ENCODE measurements at places on chromosomes 5 and 9. TPM values are rescaled to one million over a fixed set of nuclear protein-coding genes. Genes with fewer than 3 reads are reported as not detected.

Gene PRUNE2
- 187 TPM for total RNA-seq

Gene OR1Q1
- not detected for total RNA-seq

Gene REEP2
- total RNA-seq, result 7.4 TPM

Gene HTR4
- total RNA-seq, result not detected

Gene NUTM2G
- not detected for total RNA-seq

Gene N4BP3
- total RNA-seq, result 1.5 TPM

Gene GMCL2
- total RNA-seq, result not detected

Gene THOC3
- 17.2 TPM for total RNA-seq

Gene ZBTB34
- 13.8 TPM for total RNA-seq

Gene IFNA4
- total RNA-seq, result not detected

Gene CER1
- total RNA-seq, result not detected

Gene RLN1
- not detected for total RNA-seq

Gene ABO
- total RNA-seq, result 0.41 TPM

Gene KLF4
- total RNA-seq, result 20.2 TPM

Gene MCTP1
- total RNA-seq, result 26.7 TPM

Gene CCNO
- total RNA-seq, result 0.67 TPM

Gene ZNF484
- 16.5 TPM for total RNA-seq

Gene LCN12
- total RNA-seq, result 5.4 TPM

DNA sequence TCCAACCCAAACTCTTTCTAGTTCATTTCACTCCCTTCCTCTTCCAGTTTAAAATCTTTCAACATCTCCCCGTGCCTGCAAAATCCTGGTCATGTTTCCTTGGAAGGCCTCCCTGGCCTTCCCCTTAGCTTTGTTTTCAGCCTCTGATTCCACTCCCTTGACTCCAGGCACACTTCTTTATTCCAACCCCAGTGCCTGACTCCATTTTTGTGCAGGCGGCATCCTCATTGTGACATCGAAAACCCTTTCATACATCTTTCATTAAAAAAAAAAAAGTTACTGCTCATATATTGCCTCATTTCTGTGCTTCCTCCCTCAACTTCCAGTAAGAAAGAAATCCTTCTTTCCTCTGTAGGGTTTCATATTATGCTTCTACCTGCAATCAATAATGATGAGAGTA lies 7.1 kb upstream of the TNFSF8 start:
- no peak for DNase-seq

- DNase-seq, result no peak
These were observed 434.7 kb upstream of the DMAC1 start for GRCh38 chr9:8234316-8234715.

- no peak for DNase-seq
These were observed 6.6 kb upstream of the OTULINL start for GRCh38 chr5:14574891-14575508.

DNA sequence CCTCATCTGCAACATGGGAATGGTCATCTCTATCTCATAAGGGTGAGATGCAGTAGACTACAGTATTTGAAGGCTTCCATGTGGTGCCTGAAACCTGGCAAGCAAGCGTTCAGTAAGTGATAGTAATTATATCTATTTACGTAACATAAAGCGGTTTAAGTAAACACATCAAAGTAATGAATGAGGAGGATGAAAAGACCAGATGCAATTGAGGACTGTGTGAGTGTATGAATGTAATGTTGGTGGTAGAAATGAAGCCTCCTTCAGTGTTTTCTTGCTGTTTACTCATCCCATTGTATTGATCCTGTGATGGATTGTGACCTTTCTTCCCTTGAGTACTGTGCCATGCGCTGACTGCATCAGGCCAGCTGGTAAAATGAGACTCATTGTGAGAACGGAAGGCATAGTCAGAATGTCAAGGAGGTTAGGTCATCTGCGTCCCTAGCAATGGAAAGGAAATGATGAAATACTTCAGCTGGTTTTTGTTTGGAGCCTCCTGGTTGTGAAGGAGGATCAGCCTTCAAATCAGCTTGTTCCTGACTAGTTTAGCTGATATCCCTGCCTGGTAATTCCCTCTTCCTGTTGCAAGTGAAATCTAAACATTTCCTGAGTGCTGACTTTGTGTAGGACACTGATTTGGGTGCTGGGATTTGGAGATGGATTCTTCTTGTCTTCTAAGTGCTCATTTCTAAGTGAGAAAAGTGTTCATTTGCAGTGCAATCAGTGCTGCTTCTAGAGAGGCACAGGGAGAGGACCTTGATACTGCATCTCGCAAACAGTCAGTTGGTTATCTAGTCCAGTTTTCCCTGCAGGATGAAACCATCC lies 35.6 kb downstream of the TNFSF8 start:
- DNase-seq, result no peak

- no peak for DNase-seq
These were observed 7.7 kb upstream of the GAS1 start for GRCh38 chr9:86955042-86955441.

DNA sequence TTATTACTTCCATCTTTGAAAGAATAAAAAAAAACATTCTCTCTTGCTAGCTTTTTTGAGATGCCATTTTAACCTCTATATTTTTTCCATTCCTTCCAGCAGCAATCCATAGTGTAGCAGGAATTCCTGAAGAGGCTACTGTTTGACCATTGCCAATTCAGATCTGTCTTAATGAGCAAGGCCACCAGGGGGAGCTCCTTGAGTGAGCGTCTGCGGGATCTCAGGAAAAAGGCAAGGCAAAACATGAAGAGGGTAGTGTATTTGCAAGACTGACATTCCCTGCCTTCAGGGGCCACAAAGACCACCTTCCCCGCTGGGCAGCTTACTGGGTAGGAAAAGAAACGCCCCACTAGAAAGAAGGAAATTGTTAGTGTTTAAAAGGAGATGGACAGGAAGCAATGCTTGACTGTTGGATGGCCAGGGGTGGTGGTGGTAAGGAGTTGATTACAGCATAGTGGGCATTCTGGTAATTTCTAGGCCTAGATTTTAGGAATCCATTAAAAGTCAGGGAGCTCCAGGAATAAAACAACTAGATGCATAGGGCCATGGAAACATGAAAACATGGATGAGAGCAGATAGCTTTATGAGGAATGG lies 206.6 kb upstream of the HAPLN1 start:
- DNase-seq, result peak; percentile 18

GRCh38 chr5:76180814-76181805 lies 97.9 kb downstream of the SV2C start:
- no peak for DNase-seq

GRCh38 chr5:168575391-168576372 lies 3.5 kb downstream of the PANK3 start:
- DNase-seq, result no peak

DNA sequence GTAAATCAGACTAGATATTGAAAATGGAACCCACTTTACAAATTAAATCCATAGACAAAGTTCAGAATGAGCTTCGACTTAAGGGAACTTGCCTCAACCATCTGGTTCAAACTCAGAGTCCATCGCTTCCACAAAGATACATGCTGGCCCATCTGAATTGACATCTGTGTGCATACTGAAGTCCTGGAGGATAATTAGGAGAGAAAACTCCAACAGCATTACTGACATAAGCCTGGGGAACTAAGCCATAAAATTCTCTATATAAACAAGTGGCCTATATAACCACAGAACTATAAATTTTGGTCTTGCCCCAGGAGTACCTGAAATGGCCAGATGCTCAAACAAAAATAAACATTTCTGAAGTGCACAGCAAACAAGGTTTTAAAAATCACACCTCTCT lies 94.4 kb downstream of the IZUMO3 start:
- DNase-seq, result no peak

- DNase-seq, result no peak
These were observed 157.5 kb downstream of the CHSY3 start for GRCh38 chr5:130061746-130062145.

DNA sequence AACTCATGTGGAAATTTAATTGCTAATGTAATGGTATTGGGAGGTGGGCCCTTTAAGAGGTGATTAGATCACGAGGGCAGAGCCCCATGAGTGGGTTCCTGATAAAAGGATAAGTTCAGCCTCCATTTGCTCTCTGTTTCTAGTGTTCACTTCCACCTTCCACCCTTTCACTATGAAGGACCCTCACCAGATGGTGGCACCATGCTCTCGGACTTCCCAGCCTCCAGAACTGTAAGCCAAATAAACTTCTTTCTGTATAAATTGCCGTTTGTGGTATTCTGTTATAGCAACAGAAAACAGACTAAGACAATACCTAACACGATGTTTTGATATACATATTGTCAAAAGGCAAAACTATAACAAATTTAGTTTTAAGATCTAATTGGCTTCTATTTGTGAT lies 166.2 kb downstream of the DEPDC1B start:
- DNase-seq, result no peak

- DNase-seq, result no peak
These were observed 153.4 kb downstream of the ZNF462 start for GRCh38 chr9:107016383-107016782.

- no peak for DNase-seq
These were observed 2.1 kb downstream of the SLC36A2 start for GRCh38 chr5:151345187-151345807.

- DNase-seq, result peak; percentile 27
These were observed 859 bp downstream of the CSNK1G3 start for GRCh38 chr5:123512611-123513461.

DNA sequence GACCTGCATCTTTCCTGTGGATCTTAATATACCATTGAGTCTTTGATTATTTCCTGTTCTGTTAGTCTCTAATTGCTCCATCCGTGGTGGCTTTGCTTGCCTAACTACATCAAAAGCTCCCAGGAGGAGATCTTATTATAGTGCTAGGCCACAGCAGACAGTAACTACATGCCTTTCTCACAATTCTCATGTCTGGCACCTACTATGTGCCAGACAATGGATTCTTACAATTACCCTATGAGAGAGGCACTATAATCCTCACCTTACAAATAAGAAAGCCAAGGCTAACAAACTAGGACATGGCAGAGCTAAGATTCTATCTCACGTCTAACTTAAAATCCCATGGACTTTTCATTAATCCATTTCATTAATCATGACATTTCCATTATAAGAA lies 70.3 kb upstream of the TARS1 start:
- no peak for DNase-seq

DNA sequence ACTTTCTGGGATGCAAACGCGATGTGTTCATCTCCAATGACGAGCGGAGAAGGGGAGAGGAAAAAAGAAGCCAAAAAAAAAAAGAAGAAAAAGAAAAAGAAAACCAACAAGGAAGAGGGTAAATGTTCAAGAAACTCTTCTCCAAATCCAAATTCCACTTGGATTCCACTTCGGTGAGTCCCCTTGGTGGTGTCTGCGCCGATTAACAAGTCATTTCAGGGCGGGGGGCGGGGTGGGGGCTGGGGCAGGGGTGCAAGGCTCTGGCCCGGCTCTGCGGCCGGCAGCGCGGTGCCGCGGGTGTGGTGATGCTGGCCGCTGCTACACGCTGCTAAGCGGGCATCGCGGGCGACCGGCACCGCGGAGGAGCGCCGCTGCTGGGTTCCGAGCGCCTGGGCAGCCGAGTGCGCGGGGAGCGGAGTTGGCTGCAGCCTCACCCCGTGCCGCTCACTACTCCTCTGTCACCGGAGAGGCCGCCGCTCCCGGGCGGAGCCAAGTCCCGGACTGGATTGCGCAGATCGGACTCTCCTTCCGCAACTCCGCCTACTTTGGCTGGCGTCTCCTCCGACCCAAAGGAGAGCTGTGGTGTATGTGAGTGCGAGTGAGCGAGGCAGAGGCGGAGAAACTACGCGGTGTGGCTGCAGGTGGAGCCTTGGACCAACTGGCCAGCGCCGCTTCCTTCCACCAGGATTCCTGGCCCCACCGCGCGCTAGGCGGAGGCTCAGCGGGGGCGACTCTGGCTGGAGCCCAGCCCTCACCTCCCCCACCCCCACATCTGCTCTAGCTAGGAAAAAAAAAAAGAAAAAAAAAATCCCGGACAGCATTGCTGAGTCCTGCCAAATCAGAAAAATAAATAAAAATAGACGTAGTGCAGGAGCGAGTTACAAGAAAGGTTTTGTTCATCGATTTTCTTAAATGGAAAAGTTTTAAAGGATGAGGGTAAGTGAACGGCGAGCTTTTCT lies at the start of gene SEMA6A:
Gene SEMA6A (minus strand): TSS at position 457 of the 959 bp plus-strand sequence. CDS start 69,879 bp downstream, outside the sequence.
- peak; percentile 84 for DNase-seq

DNA sequence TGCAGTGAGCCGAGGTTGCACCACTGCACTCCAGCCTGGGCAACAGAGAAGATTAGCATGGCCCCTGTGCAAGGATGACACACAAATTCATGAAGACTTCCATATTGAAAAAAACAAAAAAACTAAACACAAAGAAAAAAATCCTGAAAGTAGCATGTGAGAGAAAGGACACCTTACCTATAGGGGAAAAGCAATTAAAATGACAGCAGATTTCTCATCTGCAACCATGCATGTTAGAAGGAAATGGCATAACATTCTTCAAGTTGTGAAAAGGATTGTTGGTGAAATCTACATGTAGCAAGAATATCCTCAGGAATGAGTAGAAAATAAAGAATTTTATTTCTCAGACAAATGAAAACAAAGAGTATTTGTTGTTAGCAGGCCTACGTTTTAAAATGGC lies 13.4 kb upstream of the ZNF169 start:
- DNase-seq, result no peak

DNA sequence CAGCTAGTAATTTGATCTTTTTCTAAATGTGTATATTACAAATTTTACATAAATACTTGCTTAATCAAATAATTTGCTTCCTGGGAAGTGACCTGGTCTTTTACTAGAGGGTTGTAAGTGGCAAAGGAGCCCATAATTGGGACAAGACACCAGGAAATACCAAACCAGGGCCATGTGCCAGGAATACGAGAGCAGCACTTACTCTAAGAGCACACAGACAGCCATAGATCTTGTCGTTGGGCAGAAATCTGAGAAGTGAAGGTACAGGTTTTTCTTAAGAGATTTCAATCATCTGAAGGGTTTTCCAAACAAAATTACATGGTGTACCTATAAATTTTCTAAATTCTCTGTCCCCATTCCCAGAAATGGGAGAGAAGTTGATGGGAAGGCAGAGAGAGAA lies 179.3 kb downstream of the HINT1 start:
- no peak for DNase-seq

- no peak for DNase-seq
These were observed 130.4 kb upstream of the SLIT3 start for GRCh38 chr5:169431386-169431785.

- no peak for DNase-seq
These were observed 47.8 kb upstream of the MAMDC2 start for GRCh38 chr9:69995846-69996245.

DNA sequence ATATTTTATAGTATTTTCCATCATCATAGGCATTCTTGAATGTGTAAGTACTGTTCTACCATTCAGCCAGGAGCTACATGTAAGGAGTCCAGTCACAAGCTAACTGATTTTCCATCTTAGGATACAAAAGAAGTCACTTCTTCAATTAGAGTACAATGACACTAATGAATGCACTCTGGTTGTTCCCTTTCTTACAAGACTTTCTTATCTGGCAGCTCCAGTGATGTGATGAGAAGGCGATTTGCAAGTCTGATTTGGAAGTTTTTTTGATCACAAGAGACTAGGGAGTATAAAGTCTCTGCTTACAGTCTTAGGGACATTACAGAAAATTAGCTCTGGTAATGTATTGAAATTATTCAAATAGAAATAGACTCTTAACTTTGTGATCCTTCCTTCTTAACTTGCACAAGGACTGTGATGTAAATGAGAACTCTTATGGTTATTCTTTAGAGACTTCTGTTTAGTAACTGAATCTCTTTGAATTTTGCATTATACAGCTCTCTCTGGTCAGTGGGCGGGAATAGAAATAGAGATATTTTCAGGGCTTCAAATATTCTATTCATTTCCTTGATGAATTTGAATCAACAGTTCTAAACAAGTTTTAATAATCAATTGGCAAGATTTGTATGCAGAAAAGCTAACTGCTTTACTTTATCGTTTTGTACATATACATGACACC lies 130.4 kb upstream of the CDH6 start:
- DNase-seq, result no peak

- DNase-seq, result no peak
These were observed 47.6 kb upstream of the EXOC3 start for GRCh38 chr5:395156-395920.

- no peak for DNase-seq
These were observed 563.0 kb upstream of the KLF4 start for GRCh38 chr9:108052431-108053080.

Data from uterus (tissue), 4 donors.